ENCODE measurements at places on chromosomes 3 and 15. TPM values are rescaled to one million over a fixed set of nuclear protein-coding genes. Genes with fewer than 3 reads are reported as not detected.

- no peak for DNase-seq
Measured at GRCh38 chr3:150114873-150115540, 144.3 kb upstream of the PFN2 start.

DNA sequence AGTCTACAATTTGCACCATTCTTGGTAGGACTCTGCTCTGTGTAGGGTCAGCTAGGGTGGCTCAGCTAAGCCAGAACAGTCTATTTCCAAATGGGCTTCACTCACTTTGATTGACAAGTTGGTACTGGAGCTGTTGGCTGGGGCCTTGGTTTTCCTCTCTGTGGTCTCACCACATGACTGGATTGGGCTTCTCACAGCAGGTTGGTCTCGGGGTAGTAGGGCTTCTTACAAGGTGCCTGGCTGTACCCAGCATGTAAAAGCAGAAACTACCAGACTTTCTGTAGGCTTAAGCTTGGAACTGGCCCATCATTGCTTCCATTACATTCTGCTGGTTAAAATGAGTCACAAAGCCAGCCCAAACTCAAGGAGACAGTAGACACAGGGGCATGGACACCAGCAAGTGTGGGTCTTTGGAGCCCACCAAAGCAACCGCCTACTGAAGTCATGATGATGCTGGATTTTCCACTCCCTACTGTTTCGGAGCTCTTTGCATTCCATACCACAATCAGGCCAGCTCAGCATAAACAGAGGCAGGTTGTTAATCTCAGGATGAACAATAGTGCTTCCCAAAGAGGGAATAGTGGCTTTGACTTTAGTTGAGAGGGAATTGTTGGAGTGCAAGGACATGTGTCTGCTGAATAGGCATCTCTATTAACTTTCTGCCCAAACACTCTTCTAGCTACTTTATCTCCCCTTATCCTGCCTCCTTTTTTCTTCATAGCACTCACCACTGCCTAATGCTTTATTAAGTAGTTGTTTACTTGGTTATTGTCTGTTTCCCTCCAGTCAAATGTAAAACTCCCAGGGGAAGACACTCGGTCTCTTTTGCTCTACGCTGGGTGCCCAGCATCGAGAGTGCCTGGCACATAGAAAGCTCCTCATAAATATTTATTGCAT lies 78.0 kb upstream of the RARB start:
- DNase-seq: no peak

DNA sequence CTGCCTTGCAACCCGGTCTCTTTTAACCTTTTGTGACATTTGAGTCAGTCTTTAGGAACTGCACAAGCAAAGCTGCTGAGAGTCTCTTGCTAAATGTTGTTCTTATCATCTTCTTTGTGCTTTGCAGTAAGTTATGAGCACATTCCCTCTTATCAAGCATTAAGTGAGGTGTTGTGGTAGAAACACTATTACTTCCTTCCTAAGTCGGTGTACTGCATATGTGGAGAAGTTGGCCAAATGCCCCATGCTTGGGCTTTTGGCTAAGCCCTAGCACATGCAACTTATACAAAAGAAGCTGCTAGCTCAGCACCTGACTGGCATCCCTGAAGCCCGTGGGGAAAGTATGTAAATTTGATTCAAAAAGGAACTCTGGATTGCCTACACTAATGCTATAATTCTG lies 136.5 kb upstream of the RBMS3 start:
- DNase-seq: no peak

GRCh38 chr3:13561967-13562366 lies 13.0 kb downstream of the FBLN2 start:
- no peak for DNase-seq

DNA sequence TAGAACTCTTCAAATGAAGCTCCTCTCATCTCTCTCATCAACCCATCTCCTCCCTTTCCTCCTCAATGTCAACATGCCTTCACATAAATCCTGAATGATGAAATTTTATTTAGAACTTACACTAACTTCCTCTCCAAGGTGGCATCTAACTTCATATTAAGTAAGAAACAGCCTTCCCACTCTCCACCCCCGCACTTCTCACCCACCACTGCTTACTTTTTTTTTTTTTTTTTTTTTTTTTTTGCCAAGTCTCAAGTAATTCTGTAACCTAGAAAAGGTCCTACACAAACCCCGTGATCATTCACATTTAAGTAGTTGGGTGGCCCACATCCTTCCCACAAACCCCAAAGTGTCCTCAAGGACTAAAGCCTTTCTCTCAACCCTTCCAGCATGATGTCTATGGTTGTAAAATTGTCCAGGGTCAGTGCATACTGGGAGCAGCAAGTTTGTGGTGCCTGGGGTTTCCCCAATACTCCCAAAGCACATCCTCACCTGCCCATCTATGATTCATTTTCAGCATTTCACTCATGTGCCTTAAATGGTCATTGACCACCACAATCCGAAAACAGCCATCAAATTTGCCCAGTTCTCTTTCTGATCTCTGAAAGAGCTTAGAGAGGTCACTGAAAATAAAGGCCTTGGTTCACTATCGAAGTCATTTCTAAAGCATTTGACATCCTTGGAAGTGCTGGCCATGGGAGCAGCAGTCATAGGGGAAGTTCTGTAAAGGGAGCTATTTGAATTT lies 47.2 kb downstream of the CD86 start:
- no peak for DNase-seq

GRCh38 chr15:36156879-36157427 lies 422.5 kb upstream of the CDIN1 start:
- DNase-seq: no peak

DNA sequence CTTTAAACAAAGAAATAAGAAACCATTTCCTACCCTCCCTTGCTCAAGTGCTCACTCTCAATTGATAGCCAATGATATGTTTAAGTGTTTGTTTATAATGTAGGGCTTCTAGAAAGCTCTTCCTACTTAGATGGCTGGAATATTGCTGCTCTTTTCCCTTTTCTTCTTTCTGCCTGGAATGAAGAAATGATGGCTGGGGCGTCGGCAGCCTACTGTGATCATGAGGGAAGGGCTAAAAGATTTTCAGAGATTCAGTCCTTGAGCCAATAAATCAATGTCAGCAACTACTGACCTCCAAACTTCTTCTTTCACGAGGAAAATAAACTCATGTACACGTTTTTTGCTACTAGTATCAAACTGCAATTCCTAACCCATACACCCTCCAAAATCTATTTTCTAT lies 2.1 kb upstream of the GPR27 start:
- no peak for DNase-seq

GRCh38 chr15:42858540-42858939 lies 62.0 kb downstream of the TTBK2 start:
- no peak for DNase-seq

- no peak for DNase-seq
Measured at GRCh38 chr3:177622520-177622919, 425.2 kb upstream of the TBL1XR1 start.

GRCh38 chr3:161630794-161631193 lies 134.2 kb downstream of the OTOL1 start:
- DNase-seq: peak; percentile 27

DNA sequence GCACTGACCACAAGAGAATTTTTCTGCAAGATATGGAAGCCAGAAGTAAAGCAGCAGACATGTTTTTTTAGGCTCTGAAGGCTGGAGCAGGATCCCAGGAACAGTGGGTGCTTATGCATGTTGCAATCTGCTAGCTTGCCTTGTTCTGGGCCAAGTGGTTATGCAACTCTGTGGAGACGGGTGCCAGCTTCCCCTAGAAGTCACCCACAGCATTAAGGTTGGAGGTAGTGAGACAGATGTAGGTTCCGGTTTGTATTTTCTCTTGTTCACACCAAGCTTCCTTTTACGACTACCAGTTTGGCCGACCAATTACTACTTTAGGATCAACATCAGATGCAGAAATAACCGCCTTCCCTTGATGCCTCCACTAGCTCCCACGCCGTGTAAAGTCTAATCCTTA lies 11.1 kb downstream of the DPH3 start:
- DNase-seq: no peak

DNA sequence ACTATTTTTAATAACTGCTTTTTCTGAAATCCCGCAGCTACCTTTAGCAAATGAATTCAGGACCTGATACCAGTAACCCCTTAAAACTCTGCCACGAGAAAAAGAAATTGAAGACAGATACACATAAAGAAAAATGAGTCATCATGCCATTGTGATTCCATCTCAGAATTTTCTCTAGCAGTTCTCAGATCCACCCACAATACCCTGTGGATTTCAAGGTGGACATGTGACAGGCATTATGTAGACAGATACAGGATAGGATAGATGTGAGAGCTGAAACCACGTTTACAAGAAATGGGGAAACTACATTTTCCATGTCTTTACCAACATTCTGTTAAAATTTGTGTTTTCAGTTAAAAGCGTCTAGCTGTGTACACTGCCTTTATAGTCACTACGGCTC lies 291.9 kb upstream of the NR2F2 start:
- DNase-seq: no peak

DNA sequence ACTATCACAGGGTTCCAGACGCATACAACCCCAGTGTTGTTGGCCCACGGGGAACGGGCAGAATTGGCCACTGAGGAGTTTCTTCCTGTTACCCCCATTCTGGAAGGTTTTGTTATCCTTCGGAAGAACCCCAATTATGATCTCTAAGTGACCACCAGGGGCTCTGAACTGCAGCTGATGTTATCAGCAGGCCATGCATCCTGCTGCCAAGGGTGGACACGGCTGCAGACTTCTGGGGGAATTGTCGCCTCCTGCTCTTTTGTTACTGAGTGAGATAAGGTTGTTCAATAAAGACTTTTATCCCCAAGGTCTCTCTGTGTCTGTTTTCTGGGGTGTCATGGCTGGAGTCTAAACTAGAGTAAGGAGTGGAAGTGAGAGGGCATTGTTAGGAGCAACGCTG lies 5.7 kb upstream of the EIF4G1 start:
- no peak for DNase-seq

DNA sequence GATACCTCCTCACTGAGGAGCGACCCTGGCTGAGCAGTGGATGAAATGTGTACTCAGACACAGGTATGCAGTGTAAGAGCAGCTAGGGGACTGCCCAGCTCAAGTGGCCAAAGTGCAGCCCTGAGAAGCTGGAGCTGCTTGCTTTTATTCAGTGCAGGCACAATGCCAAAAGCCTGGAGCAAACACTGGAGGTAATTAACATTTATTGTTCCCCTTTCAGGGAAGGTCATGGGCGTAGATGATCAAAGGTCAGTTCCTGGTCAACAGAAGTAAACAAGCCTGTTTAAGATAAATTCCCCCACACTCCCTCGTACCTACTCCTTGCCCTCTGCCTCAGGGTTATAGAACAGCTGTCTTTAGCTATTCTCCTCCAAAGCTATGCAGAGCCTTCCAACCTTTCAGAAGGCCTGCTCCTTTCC lies 17.5 kb downstream of the PLA2G4F start:
- no peak for DNase-seq

- no peak for DNase-seq
Measured at GRCh38 chr15:93414576-93415231, 325.7 kb upstream of the RGMA start.

GRCh38 chr3:39277893-39278615 lies 1.8 kb downstream of the CX3CR1 start:
- no peak for DNase-seq

DNA sequence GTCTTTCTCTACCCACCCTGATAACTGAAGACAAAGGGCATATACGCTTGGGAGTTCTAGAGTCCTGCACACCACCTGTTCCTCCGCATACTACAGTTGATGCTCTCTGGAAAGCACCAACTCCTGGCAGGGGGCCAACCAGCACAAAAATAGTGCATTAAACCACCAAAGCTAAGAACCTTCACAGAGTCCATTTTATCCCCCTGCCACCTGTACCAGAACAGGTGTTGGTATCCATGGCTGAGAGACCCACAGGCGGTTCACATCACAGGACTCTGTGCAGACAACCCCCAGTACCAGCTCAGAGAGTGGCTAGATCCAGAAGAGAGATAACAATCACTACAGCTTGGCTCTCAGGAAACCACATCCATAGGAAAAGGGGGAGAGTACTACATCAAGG lies 114.4 kb upstream of the POU1F1 start:
- DNase-seq: peak; percentile 7

DNA sequence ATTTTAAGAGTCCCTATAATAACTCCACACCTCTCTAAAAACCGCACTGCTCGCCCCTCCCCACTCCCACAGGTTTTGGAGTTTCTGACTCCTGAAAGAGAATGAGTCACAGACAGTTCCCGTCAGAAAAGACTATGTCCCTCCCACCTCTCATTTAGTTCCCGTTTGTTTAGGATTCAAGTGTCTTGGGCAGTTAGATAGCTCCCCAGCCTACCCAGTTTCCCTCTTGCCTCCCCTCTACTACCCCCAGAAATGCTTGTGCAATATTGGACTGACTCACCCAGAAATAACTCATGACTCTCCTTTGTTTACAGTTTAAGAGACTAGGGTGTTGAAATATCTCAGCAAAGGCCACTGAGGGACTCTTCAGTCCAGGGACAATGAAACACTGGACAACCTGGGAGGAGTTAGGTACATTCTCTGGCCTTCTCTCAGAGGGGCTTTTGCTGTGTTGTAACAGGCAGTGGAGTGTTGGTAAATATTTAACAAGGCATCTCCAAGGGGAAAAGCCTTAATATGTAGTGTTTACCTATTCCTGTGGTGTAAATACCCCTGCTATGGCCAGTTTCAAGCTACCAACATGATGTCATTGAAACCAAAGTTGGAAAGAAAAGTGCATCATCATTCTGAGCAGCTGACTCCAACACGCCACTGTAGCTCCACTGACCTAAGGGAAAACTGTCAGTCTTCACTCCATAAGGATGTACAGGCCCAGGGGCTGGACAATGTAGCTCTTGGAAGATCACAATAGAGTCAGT lies 96.1 kb upstream of the CHD2 start:
- peak; percentile 99 for DNase-seq

DNA sequence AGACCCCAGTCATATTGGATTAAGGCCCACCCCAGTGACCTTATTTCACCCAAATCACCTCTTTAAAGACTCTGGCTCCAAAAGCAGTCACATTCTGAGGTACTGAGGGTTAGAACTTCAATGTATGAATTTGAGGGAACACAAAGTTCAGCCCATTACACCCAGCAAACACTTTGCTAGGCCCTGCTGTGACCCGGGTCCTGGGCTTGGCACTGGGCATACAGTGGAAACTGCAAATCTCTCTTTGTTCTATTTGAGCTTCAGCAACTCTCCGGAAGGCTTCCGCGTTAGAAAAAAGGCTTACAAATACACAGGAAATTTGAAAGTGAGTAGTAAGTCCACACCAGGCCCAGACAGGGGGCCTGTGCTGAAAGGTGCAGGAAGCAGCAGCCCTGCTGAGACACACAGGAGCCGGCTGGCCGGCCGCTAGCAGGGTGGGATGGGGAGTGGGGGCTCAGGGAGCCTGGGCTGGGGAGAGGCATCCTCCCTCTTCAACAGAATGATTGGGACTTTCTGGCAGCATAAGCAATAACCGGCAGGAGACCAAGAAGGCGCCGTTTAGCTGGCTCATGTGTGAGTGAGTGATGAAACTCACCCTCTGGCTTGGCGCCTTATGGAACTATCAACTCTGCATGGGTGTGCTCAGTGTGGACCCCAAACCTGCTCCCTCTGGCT lies 13.0 kb downstream of the LIPC start:
- DNase-seq: no peak

FILIP1L gene
- 60.8 TPM for polyA plus RNA-seq

PLXND1 gene
- polyA plus RNA-seq: 116 TPM

PIGZ gene
- polyA plus RNA-seq: 1.6 TPM

TRPM7 gene
- polyA plus RNA-seq: 15.2 TPM

MED12L gene
- 8.8 TPM for polyA plus RNA-seq

ZIC1 gene
- polyA plus RNA-seq: 39.5 TPM

GOLGA6B gene
- polyA plus RNA-seq: not detected

COL7A1 gene
- polyA plus RNA-seq: 8.4 TPM

THAP10 gene
- polyA plus RNA-seq: 3.2 TPM

ISLR2 gene
- 5.1 TPM for polyA plus RNA-seq

FBXO40 gene
- polyA plus RNA-seq: 2.0 TPM

GOLGA8J gene
- 1.2 TPM for polyA plus RNA-seq
